Bone marrow (tissue), 2 donors: ENCODE measurements at places on chromosomes 6 and 20.

DNA sequence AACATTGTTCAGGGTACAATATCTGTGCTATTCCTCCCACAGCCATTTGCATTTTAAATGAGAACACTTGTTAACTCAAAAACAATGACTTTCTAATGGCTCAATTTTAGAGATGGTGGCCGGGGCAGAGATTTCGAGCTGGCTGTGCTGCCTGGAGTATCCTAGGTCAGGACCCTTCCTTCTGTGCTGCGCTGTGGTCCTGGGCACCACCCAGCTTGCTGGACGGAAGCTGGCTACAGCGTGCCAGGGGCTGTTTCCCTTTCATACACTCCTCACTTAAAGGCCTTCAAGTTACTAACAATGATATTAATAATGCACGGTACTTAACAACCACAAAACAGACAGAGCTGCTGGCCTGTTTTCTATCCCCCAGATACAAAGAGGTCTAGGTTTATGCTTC lies 194.4 kb upstream of the CST7 start:
- DNase-seq: no peak

DNA sequence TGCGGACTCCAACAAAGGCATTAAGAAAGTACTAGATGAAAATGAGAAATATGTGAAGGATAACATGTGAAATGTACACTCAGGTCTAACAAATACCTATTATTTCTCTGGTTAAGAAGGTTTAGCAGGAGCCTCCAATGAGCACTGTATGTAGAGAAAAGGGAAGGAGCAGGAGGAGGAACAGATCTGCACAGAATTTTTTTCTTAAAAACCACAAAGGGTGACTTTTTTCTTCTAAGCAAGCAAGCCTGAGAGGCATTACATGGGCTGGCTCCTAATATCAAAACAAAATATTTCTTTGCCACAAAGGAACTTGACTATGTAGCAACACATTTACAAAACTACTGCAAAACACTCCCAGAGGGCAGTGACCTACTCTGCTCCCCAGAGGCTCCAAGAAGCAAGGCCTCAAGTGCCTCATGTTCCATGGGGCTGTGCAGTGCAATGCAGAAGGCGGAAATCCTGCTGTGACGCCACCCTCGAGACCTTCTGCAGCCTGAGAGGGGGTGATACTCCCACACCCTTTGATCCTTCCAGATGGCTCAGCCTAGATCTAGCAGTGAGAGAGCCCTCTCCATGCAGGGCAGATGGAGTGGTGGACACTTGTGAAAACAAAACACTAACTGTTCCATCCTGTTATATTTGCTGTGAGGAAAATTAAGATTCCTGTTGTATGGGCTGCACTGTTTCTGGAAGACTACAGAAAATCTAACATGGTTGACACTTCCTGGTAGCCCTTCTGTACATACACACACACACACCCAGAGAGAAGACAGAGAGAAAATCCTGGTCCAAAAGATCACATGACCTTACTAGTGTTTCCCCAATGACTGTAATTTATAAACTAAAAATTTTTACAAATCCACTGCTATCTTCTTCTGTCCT lies 36.0 kb upstream of the SMIM29 start:
- peak; percentile 86 for DNase-seq

DNA sequence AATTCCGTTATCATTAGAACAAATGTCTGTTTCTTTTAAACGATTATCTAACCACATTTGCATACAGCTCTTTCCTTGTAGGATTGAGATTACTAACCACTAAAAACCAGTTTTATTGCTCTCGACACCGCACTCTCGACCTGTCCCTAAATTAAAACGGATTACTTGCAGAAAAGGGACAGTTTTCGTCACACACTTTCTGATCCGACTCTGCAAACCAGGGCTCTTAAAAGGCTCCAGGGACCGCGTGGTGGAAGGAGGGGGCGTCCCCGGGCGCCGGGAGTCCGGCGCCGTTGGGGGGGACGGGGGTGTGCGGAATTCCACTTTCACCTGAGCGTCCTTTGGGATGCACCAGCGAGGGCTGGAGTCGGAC lies 731 bp downstream of the MAK start:
- DNase-seq: no peak

DNA sequence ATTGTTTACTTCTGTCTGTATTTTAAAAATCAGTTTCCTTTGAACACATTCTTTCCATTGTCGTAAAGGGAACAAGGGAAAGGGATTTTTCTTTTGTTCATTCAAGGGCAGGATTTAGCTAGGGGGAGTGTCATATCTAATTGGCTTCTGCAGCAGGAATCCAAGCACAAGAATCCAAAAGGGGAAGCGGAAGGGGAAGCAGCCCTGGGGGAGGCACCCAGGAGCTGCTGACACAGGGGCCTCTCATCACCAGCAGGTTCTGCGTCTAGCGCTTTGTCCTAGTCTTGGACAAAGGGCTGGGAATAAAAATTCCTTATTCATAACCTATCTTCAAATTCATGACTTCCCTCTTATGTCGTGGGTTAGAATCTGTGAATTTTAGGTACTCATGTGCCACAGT lies 13.7 kb downstream of the RIPK1 start:
- no peak for DNase-seq

DNA sequence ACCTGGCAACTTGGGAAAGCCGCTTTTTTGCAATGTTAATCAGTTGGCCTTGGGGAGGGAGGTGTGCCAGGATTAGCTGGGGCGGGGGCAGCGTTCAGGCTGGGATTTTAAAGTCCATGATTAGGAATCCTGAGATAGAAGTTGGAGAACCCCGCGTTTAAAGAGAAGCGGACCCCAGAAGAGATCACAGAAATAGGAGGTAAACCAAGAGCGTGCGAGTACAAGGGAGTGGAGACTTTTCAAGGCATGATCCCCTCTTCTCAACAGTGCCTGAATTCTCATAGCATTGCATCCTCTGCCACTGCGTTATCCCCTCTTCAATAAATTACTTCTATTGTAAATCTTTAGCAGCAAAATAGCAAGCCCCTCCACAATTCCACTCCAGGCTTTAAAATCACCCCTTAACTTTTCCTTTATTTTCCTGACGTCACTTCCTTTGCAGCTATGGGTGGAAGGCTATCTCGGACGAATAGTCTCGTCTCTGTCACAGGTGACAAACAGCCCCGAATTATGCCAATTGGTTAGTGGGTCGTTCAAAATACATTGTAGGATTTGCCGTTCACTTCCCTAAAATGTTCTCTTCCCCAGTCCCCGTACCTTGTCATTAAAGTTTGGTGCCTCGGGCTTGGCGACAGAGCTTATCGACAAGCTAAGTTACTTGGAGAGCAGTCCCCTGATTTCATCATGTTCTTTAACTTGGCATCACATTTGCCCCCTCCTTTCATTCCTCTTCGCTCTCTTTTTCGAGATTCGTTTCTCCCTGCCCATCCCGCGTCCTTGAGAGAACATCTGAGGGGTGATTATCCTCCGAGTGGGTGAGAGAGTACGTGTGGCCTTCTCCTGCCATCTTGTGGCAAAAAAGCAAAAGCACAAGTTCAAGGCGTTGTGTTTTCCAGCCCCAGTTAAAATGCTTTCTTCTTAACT lies 17.1 kb downstream of the OR2B2 start:
- DNase-seq: peak; percentile 39

GRCh38 chr6:145044641-145045246 lies 690.6 kb downstream of the EPM2A start:
- no peak for DNase-seq

DNA sequence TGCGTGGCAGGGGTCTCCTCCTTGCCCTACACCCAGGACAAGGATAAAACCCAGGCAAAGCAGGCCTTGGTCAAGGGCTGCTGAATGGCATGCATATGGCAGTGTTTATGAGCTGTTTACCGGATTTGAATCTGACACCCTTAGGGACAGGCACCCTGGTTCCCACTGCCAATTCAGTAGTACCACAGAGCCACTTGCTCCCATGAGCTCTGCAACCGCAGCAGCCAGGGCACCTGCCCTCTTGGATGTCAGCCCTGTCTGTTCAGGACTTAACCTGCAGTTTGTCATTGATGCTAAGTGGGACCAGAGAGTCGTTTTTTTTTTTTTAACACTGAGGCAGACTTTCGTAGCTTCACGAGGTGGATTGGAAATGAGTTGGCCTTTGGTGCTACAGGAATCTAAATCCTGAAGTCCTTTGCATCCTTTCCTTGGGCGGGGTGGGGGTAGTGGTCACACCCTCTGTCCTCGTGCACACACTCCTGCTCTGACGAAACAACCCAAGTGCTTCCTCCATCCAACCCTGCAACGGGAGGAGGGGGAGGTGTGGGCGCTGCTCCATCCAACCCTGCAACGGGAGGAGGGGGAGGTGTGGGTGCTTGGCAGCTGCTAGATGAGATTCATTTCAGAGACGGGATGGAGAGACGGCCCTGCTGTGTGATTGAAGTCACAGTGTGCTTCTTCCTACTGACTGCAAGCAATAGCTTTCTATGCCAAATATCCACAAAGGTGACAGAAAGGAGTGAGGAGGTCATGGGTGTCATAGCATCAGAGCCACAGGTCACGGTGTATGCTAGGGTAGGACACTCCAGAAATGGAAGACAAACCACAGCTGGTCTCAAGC lies 166.5 kb downstream of the SMOC2 start:
- DNase-seq: no peak

DNA sequence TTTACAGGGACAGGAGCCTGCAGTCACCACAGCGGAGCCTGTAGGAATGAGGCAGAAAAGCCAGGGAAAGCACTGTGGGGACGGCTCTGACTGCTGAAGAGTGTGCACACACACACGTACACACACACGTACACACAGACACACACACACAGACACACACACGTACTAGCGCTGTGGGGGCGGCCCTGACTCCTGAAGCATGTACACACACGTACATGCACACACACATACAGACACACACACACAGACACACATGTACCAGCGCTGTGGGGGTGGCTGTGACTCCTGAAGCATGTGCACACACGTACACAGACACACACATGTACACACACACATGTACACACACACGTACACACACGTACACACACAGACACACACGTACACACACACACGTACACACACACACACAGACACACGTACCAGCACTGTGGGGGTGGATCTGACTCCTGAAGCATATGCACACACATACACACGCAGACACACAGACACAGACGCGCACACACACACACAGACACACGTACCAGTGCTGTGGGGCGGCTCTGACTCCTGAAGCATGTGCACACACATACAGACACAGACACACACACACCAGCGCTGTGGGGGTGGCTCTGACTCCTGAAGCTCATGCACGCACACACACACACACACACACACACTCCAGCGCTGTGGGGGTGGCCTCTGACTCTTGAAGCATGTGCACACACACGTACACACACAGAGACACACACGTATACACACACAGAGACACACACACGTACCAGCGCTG lies 127.3 kb downstream of the DLL1 start:
- DNase-seq: no peak

DNA sequence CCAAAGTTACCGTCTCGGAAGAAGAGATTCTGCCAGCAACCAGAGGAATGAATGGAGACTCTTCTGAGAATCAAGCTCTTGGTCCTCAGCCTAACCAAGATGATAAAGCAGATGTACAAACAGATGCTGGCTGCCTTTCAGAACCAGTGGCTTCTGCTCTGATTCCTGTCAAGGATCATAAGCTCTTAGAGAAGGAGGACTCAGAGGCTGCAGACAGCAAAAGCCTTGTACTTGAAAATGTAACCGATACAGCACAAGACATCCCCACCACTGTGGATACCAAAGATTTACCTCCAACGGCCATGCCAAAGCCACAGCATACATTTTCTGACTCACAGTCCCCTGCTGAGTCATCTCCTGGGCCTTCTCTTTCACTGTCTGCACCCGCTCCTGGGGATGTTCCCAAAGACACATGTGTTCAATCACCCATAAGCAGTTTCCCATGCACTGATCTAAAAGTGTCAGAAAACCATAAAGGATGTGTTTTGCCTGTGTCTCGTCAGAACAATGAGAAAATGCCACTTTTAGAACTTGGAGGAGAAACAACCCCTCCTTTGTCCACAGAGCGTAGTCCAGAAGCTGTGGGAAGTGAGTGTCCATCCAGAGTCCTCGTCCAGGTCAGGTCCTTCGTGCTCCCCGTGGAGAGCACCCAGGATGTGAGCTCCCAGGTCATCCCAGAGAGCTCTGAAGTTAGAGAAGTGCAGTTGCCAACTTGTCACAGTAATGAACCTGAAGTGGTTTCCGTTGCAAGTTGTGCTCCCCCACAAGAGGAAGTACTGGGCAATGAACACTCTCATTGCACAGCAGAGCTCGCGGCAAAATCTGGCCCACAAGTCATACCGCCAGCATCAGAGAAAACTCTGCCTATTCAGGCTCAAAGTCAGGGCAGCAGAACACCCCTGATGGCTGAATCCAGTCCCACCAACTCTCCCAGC lies 109.6 kb downstream of the RTN4IP1 start:
- peak; percentile 87 for DNase-seq

GRCh38 chr20:47067776-47068175 lies 173.1 kb downstream of the EYA2 start:
- no peak for DNase-seq

DNA sequence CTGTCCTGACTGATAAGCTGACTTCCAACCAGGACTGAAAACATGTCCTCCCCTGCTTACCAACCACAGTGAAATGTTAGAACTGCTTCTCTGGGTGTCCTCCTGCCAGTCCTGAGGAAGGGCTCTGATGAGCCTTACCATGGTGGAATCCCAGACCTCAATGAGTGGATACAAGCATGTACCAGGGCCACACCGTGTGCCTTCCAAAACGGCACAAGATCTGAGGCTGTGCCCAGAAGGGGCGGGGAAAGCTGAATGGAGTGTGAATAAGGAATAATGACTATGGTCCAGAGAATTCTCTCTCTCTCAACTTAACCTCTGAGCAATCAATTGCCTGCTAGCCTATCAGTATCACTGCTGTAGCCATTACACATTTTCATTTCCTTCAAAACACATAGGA lies 51.7 kb downstream of the PDE10A start:
- DNase-seq: no peak

DNA sequence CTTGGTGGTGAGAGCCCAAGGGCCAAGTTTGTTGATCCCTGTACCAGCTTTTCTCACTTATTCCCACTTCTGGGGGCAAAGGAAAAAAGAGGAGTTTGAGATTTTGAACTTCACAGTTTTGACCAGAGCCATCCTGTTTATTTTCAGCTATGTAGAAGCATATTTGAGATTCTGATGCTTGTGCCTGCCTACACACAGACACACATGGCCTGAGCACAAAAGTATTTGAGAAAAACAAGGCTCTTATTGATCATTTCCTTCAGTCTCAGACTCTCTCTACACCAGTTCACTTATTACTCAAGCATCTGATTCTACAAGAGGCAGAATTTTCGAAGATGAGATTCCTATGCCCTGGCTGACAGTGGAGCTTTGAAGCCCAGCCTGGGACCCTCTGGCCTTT lies 100.7 kb downstream of the TCP11 start:
- DNase-seq: no peak

DNA sequence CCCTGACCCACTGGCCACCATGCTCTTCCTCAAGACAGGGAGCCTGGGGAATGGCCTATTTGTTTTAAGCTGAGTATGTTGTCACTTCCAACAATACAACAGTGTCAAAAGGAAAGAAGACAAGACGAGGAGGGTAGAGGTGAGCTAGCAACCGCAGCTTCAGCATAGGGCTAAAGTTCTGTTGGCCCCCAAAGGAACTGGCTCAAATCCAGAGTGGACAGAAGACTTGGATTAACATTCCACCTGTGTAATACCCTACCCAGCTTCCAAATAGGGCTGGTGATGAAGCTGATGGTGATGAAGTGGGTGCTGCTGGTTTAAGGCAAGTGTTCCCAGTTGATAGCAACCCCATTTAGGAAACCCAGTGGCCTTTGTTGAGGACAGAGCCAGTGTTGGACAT lies 31.7 kb upstream of the KCNK5 start:
- no peak for DNase-seq
